CD4-positive, alpha-beta T cell treated with Interleukin-15 for 4 hours (primary cell): ENCODE measurements at places on chromosomes 11 and 22.

DNA sequence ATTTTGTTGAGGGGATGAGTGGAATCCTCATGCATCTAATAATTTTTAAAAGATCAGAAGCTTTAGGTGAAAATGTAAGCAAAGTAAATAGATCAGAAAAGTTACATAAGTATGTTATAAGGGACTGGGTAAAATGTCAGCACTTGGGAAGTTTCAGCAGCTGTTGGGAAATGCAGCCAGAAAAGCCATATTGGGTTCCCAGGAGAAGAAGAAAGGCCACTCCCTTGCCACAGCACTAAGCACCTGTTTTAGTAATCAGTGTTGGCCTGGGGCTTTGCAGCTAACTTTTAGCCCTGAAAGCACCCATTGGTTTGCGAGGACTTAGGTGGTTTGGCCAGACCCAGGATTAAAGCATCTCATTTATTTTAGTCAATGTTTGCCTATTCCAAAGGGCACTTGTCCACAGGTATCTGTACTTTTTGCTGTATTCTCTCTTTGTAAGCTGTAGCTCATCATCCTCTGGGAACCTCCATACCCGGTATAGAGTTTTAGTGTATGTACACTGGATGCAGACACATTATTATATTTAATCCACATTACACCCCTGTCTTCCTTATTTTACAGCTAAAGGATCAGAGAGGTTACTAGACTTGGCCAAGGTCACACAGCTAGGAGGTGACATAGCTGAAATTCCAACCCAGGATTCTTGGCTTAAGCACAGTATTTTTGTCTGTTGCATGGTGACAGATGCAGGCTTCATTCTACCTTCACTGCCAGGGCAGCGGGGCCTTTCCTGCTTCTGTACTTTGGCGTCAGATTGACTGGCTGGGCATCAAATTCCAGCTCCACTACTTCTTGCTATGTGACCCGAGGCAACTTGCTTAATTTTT is 127.7 kb upstream of the SESN3 start:
- DNase-seq: no peak

DNA sequence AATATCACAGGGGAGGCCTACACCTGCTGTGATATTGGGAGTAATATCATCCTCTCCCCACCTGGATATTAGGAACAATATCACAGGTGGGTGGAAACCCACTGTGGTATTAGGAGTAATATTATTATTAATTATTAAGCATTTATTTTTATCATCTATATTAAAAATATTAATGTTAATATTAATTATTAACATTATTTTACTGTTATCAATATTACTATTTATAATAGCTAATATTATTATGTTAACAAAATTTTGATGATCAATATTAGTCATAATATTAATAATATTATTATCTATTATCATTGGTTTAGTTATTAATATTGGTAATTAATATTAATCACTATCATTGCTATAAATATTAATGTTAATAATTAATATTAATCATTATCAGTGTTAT is 161.1 kb upstream of the API5 start:
- DNase-seq: no peak

GRCh38 chr11:501683-502287 is 5.3 kb downstream of the RNH1 start:
- DNase-seq: no peak

DNA sequence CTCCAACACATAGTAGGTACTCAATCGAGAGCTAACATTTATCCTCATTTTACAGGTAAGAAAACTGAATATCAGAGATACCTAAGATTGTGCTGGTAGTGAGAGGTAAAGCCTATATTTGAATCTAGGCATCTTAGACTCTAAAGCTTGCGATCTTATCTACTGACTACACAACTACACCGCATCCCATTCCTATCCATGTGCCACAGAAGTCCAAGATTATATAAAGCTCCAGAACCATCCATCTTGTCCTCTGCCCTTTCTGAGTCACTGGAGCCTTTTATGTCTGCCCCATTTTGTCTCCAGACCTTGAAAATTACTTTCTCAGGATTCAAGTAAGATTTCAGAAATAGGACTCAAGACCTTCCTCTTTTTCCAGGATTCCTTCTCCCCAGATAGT is 84.4 kb downstream of the OR5AK2 start:
- no peak for DNase-seq

- DNase-seq: no peak
These were observed 37.5 kb downstream of the TPST2 start for GRCh38 chr22:26552466-26552865.

DNA sequence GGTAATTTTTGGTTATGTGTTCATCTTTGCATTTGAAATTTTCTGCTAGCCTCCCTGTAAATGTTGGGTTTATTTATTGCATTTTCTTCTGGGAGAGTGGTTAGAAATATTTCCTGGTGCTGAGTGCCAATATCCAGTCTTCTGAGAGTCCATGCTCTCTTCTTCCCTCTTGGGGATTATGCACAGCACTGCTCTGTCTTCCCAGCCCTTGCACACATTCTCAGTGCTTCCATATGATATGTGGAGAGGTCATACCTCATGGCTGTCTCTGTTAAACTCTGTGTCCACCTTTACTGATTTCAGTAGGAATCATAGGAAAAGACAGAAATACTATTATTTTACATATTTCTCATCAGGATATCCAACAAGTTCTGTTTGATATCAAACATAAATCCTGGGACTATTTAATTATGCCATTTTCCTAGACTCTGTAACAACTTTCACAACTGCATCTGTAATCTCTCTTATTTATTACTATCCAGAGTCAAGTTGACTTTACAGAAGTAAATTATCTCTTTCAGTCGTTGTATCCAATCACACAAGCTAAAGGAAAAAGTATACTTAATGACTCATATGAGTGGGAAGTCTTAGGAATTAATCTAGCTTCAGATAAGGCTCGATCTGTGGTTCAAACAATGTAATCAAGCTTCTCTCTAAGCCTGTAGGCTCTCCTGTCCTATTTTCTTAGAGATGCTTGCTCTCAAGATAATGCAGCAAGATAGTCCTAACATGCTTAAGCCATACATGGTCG is 2.7 kb upstream of the NXPE1 start:
- DNase-seq: no peak

DNA sequence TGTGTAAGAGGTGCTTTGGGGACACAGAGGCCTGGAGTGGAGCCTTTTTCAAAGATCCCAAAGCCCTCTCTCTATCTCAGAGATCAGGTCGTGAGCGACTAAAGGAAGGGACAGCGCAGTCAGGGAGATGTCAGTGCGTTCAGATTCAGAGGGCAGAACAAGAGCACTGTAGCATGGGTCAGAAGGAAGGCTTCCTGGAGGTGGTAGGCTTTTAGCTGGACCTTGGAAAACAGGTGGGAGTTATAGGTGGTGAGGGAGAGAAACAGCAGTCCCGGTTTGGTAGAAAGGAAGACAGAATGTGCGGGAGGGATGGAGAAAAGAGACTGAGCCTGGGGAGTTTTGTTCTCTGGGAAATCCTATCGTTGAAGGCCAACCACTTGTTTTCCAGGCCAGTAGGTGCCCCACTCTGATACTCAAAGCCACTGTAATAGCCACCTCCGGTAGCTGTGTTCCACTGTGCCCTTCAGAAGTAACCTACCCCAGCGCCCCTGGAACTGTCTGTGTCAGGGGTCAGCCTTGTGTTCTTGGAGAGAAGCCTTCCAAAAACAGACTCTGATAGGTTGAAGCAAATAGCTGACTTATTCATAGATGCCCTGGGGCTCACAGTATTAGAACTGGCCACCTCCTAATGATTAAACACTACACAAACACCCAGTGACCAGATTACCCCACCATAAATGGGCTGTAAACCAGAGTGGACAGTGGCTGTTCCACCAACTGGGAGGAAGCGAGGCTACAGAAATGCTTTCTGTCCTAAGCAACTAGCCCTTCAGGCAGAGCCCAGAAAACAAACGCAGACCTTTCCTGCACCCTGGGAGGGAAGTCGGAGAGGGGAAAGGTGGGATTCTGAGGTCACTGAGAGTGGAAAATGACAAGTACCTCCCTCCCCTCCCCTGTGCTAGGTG is 157.7 kb downstream of the DBX1 start:
- DNase-seq: no peak

DNA sequence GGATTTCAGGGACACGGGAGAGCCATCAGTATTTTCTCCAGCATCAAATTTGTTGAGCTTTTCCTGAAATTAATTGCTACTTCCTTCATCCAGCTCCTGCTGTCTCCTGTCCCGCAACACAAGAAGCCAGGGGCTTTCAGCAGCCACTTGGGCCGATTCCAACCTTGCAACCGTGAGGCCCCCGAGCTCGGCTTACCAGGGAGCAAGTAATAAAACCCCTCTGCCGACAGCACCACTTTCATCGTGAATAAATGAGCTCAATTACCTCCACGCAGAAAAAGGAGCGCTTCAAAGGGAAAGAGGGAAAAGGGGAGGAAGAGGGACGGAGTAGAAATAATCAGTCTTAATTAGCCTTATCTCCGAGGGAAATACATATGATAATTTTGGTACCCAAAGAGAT is 76.6 kb downstream of the CELSR1 start:
- DNase-seq: no peak

DNA sequence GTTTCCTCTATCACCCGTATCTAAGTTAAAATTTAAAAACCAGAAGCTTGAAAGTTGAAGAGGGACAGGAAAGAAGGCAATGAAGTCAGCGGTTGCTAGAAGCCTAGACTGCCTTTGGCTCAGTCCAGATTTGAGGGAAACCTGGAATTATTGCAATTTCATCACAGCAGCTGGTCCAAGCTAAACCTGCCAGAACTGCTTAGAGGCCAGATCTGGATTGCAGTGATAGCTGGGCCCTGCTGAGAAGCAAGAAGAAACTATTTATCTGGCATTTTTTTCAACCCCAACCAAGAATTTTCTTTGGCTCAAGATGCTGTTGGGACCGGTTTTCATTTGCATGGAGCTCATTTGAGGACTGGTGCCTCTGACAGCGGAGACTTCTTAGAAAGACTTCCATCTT is 121.5 kb upstream of the TEAD1 start:
- DNase-seq: no peak

GRCh38 chr11:11125618-11126017 is 227.4 kb downstream of the CSNK2A3 start:
- DNase-seq: no peak

- DNase-seq: peak; percentile 10
These were observed 1.1 kb upstream of the DDX6 start for GRCh38 chr11:118791961-118792569.
